ENCODE measurements at places on chromosomes 5 and 9.

- no peak for DNase-seq
These were observed 221.3 kb upstream of the TAS2R1 start for GRCh38 chr5:9851458-9851857.

GRCh38 chr5:14870337-14871213 is 1.0 kb downstream of the ANKH start:
- peak; percentile 36 for DNase-seq

GRCh38 chr9:99167119-99167518 is 54.6 kb downstream of the ALG2 start:
- DNase-seq, result no peak

DNA sequence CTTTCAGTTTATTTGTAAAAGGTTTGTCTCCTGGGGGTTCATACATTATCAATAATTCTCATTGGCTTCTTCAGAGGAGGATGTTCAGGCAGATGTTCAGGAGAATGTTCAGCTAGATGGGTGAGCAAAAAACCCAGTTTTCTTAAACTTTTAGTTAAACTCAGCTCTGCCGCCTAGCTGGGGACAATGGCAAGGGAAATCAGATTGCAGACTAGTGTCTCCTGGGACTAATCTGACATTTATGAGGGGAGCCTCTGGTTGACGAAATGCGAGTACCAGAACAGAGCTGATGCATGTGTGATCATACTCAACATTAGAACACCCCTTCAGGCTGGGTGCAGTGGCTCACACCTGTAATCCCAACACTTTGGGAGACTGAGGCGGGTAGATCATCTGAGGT is 314.4 kb downstream of the ARL15 start:
- DNase-seq, result no peak

- DNase-seq, result no peak
These were observed 240.4 kb upstream of the RAI14 start for GRCh38 chr5:34415559-34416198.

- DNase-seq, result no peak
These were observed 15.7 kb upstream of the SH3RF2 start for GRCh38 chr5:145920542-145921210.

DNA sequence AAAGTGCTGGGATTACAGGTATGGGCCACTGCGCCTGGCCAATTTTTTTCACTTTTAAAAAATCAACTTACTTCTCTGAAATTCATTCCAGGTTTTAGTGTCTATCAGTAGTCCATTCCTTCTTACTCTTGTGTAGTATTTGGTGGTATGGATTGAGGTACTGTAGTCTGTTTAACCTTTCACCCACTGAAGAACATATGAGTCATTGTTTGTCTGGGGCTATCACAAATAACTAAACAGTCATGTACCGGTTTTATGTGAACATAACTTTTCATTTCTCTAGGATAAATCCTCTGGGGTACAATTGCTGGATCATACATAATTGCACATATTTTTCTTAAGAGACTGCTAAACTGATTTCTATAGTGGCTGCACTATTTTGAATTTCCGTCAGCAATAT is 1188.0 kb upstream of the CDH9 start:
- DNase-seq, result no peak

DNA sequence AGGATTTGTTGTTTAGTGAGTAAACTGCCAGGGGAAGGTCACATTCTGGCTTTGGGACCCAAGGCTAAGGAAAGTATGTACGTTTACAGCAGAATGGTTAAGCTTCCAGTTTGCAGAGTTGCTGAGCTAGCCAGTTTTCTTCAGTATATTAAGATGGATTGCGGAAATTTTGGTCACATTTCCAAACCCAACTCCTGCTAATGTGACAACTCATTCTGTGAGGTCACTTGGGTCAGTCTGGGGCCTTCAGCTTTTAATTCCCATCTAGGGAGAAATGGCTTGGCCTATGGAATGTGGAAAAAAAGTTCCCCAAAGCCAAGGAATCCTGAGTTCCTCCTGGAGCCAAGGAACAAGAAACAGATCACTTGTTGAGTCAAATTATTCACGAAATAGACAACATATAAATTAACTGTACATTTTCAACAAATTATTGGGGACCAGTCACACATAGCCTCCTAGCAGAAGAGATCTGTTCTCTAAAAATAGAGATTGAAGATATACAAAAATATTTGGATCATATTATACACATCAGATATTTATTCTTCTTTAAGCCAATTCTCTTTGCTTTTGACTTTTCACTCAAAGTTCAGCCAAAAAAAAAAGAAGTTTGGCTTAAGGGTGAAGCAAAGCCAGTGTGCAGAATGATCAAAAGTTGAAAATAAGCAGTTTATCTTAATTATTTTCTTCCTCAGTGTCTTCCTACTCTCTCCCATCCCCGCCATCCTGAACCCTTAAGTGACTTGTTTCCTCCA is 8.8 kb downstream of the KCNV2 start:
- DNase-seq, result peak; percentile 71

DNA sequence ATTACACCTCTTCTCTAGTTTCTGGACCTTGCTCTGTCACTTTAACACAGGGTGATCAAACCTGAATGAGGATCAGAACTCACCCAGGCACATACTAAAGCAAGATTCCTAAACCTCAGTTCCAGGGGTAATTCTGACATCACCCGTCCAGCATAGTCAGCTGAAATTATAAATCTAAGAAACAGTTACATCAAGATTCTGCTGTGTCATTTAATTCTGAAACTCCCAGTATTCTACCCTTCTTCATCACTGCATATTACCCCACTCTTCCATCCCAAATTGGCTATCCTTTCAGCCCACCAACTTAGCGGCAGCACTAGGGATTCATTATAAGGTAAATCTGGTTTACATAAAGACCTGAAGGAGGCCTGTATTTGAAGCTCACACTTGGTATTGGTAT is 64.0 kb downstream of the STX17 start:
- DNase-seq, result no peak

DNA sequence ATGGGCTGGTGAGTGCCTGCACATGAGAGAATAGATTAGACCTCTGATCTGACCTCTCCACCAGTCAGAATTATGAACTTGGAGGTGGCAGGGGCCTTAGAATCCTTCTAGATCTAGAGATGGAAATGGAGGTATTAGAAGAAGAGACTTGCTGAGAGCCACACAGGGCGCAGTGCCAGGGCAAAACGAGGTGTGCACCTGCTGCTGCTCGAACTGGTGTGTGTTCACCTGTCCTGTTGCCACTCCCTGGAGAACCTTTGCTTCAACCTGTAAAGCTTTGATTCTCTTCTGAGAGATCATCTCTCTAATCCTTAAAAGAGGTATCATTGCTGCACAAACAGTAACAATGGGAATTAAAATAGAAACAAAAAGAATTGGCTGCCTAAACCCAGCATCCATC is 24.9 kb downstream of the FRMPD1 start:
- DNase-seq, result no peak

DNA sequence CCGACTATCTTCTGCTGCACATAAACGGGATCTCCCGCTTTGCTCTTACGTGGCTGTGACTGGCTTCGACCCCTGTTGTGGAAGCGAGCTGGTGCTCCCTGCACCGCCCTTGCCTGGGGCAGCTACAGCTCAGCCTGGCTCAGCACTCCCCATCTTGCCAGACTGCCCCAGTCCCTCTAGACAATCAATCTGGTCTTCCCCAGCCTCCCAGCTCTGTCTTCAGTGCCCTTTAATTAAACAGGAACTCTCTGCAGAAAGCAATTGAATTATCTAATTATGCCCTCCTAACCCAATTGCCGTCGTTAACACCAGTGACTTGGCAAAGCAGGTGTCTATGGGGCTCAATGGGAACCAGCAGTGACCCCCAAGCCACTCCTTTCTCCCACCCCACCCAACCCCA is 18.9 kb upstream of the NTNG2 start:
- no peak for DNase-seq

GRCh38 chr5:9302218-9302617 is 243.7 kb downstream of the SEMA5A start:
- DNase-seq, result no peak

DNA sequence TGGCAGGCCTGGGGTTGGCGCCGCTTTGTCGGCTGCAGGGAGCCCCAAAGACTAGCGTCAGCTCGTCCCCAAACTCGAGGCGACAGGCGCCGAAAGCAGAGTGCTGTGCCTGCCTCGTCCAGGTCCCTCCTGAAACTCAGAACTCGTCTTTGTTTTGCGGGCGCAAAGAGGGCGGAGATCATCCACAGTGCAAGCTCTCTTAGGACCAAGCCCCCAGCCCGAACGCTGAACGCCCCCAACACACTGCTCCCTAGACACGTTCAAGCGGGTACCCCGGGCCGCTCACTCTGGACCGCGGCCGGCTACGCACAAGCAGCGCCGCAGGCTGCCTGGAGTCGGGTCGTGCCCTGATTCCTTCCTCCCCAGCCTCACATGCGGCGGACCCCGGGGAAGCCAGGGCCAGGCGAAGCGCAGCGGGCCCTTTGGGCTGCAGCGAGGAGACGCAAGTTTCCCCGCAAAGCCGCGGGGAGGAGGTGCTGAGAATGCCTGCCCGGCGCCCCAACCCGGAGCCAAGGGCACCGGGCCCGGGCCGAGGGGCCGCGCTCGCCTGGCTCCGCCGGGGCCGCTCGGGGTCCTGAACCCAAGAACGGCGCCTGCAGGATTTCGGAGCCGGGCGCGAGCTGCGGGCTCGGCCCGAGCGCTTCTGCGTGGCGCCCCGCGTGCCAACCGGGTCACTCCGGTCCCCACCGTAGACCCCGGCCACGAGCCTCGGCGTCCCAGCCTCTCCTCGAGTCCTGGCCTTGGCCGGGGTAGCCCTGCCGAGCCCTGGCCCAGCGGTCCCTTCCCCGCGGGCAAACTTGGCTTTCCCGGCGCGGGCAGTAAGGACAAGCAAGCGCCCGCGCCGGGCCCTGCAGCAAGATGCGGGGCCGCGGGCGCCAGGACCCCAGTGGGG is 738 bp downstream of the FSTL4 start:
- DNase-seq, result peak; percentile 73

- no peak for DNase-seq
These were observed 49.7 kb downstream of the FER start for GRCh38 chr5:108797396-108797795.

GRCh38 chr5:170805666-170806065 is 22.1 kb downstream of the GABRP start:
- DNase-seq, result no peak

GRCh38 chr9:134647359-134648080 is 5.9 kb downstream of the COL5A1 start:
- no peak for DNase-seq

- no peak for DNase-seq
These were observed 27.8 kb upstream of the LARP1 start for GRCh38 chr5:154727361-154727760.

DNA sequence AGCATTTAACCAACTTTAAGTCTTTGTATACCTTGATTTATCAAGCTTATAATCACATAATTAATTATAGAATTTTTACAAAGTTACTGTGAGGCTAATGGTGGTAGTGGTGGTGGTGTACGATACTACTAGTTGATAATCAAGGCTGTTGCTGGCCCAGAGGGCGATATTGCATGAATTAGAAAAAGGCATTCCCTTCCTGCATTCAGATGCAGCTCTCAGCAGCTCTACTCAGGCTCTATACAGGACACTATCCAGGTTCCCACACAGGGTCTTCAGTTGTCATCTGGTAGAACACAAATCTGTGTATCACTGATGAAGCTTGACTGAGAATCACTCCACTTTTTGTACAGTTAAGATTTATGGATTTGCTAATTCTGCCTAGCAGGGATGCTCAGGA is 562.8 kb upstream of the C9orf72 start:
- no peak for DNase-seq

DNA sequence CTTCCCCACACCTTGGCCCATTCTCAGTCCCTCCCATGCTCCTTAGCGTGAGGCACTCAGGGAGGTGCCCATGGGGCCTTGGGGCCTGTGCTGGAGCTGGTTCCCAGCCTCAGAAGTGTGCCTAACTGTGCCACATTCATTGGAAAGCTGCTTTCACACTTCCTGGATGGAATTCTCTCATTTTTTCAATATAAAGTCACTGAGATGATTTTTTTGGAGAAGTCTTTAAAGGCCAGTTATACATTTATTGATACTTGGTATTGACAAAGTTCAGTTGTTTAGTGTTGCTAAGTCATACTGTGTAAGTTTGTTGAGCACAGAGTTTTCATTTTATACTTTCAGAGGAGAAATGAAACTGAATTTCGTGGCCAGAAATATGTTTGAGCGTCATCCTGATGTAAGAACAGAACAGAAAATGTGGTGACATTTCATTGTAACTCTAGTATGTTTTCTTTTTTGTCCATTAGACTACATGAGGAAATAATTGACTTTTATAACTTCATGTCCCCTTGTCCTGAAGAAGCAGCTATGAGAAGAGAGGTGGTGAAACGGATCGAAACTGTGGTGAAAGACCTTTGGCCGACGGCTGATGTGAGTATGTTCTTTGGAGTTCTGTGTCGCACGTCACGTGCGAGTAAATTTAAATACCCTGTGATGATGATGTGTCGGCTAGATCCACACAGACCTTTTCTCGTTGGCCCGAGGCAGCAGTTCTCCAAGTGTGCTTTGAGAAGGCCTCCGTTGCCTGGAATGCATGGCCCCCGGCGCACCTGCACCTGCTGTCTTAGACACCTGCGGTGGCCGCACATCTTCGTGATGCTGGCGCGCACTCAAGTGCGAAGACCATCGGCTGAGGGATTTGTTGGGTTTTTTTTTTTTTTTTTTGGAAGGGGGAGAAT is 24.1 kb downstream of the TENT4A start:
- no peak for DNase-seq

DNA sequence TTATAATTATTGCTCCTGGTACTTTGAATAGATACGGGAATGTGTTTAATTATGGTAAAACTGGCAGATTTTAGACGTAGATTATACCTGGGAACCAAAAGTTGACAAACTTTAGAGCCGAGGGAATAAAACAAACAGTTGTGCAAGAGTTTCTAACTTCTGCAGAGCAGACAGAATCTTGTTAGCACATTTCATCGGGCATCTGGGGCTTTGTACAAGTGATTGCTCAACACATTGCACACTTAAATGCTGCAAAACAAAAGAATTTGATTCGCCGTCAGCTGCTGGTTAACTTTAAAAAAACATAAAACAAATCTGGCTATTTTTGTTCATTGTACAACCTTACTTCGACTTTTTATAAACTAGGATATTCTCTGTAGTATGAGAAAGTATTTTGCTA is 398.1 kb downstream of the MAN2A1 start:
- no peak for DNase-seq

DNA sequence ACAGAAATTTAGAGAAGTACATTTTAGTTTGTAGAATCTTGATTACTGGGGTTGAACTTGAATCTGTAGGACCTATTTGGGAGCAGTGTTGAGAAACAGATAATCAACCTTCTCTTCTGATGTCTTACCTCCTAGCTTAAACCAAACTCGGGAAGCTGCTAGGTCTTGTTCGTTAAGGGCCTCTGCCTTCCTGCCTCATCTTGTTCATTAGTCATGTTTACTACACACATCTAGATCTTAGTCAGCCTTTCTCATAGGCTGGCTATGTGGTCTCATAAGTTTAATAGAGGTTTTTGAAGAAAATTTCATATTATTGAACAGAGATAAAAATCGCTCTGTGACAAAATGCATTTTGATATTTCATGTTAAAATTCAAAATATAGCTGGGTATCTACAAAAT is 331.0 kb upstream of the EDIL3 start:
- DNase-seq, result no peak

- DNase-seq, result no peak
These were observed 214.9 kb downstream of the MCTP1 start for GRCh38 chr5:95069948-95070347.

All from kidney (tissue), 22 donors.